HS-27A (cell line): ENCODE measurements at places on chromosomes 4 and X.

- DNase-seq: no peak
These were observed 296.9 kb downstream of the GRID2 start for GRCh38 chr4:92600638-92601037.

GRCh38 chr4:2330091-2331042, 68.5 kb upstream of the MXD4 start:
- DNase-seq: peak; percentile 76

DNA sequence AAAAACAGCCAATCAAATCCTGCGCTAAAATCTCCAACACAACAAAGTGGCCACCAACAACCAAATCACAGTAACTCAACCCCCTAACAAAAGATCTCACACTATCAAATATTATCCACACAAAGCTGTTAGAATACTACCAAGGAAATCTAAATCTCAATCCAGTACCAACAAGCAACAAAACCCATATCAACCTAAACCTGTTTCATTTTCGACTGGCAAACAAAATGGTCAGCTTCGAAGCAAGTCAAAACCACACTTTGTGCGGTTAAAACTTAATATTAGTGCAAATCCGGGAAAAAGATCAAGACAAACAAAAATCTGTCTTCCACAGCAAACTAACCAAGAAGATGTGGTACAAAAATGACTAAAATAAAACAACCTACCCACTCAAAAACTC, 28.7 kb upstream of the MUC7 start:
- DNase-seq: no peak

DNA sequence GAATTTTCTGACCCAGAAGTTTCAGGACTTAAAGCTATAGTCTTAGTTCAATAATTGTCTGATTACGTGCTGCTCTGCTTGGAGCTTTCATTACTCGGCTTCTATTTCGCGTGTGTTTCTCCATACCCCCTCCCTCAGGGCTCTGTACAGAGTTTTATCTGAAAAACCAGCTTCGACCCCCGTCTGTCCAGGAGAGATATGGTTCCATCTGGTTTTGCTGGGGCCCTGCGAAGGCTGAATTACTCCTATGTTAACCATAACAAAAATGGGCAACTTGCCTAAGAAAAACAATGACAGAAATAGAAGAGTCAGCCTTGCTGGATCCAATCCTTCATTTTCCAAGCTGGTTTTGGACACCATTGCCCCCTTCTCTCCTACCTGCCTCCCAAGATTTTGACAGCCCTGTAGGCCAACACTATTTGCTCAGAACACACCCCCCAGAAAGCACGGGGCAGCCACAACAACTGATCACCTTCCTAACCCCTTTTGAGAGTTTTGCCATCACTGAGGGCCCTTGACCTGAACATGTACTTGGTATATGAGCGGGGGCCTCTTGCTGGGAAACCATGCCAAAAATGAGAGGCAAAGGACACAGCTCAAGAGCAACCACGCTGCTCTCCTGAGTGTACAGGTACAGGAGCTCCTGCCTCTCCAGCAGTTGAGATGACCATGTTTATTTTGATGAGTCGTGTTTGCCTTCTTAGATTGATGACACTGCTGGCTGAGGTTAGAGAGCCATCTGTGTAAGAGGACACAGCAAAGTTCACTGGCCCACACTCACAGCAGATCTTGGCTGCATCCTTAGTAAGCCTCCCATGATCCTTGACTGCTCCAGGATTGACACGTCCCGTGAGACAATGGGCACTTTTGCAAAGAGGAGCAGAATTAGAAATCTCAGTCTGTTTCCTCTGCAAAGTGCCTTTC, 36.2 kb upstream of the ATP6AP2 start:
- DNase-seq: no peak

- DNase-seq: no peak
These were observed 235.4 kb downstream of the SPRY1 start for GRCh38 chr4:123631786-123632692.

DNA sequence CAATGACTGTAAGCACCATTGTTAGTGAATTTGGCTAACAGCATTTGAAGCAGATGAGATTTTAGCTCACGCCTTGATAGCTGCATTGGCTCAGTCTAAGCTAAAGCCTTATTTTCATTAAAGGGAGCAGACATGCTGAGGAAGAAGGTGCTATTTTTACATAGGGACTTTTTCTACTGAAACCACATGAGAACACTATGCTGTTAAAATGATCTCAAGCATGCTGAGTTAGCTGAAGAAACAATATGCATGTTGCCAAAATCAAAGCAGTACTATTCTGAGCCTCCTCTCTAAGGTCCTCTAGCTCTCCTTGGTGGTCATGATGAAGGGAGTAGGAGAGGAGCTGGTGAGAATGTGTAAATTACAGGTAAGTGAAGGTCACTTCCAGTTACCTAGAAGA, 134.4 kb upstream of the JADE1 start:
- no peak for DNase-seq
